ENCODE measurements at places on chromosomes 1 and 21.

- no peak for DNase-seq
Measured at GRCh38 chr1:231177936-231178335, 16.1 kb downstream of the TRIM67 start.

DNA sequence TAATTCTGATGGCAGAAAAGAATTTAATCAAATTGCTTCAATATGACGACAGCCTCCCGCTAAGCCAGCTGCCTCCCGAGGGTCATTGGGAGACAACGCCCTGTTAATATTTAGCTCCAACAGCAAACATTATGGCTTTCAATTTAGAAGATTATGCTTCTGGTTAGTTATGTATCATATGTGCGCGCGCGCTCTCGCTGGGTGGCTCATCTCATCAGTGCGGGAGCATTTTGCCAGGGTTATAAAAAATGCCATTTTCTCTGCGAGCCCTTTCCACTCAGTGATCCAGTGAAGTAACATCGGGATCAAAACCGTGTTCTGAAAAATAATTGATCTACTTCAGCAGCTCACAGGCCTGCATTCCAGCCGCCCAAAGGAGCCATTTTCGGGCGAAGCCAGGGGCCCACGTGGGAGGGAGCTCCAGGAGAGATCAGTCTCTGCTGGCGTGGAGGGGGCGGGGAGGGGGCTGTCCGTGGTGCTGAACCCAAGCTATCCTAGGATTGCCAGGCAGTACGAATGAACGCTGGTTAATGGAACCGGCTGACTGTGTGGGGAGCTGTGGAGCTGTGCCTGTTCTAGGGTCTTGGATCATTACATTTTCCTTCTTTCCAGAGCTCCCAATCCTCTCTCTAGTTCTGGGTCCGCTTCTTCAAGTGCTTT lies 219.1 kb upstream of the ZC3H12A start:
- DNase-seq = no peak

GRCh38 chr1:47809301-47810084 lies 187.7 kb downstream of the TRABD2B start:
- no peak for DNase-seq

DNA sequence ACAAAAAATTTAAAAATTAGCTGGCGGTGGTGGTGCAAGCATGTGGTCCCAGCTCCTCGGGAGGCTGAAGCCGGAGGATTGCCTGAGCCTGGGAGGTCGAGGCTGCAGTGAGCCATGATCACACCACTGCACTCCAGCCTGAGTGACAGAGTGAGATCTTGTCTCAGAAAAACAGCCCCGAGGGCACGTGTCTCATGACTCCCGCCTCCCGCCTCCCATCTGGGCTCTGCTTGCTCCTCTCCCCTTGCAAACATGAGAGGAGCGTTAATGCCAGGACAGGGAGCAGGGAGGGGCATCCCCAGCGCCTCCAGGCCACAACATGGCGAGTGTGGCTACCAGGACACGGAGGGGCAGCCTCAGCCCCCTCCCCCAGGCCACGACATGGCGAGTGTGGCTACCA lies 28.3 kb downstream of the FAAP20 start:
- no peak for DNase-seq

DNA sequence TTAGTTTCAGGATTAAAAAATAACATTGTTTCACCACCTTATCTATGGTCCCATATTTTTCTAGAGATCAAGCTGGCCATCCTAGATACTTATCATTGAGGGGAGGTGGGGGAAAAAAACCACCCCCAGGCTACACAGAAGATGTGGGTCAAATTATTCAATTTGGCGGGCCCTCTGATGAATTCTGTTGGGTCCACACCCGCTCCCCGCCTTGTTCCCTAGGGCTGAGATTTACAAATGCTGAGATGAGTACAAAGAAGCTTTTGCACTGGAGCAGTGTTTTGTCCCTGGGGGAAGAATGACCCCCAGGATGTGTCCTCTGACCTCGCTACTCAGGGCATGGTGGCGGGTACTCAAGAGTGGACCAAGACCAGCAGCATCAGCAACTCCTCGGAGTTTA lies 246.9 kb upstream of the TMEM51 start:
- DNase-seq = no peak

- DNase-seq = no peak
Measured at GRCh38 chr1:151237678-151238466, 16.7 kb upstream of the PSMD4 start.

- DNase-seq = no peak
Measured at GRCh38 chr21:15837645-15838044, 107.9 kb downstream of the USP25 start.

GRCh38 chr1:206012086-206012859 lies 9.1 kb upstream of the RAB7B start:
- DNase-seq = peak; percentile 6

GRCh38 chr1:70910013-70910412 lies 137.6 kb downstream of the PTGER3 start:
- no peak for DNase-seq

DNA sequence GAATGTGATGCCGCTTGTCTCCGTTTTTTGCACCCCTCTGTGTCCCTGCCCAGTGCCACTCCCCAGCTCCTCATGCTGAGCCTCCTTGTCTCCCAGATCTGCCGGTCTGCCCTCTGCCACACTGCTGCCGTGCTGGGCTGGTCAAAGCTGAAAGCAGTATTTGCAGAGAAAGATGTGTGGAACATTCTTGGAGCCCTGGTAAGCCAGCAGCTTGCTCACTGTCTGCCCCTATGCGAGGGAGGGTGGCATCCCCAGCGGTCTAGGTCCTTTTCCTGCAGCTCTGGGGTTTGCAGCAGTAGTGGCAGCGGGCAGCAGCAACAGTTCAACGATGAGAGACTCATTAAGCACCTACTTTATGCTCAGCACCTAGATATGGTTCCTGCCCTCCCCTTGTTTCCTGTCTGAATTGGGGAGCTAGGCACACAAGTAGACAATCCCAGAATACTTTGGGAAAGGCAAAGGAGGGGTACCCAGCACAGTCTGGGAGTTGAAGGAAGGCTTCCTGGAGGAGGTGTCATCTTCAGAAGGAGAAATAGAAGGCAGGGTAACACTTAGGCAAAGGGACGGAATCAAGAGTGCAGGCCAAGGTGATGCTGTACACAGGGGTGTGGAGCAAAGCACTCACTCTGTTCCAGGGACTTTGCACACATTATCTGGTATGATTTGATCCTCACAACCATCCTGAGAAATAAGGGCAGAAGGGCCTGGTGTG lies 63.1 kb downstream of the KIF21B start:
- DNase-seq = no peak

GRCh38 chr1:156608981-156609380 lies 7.7 kb upstream of the GPATCH4 start:
- peak; percentile 52 for DNase-seq

DNA sequence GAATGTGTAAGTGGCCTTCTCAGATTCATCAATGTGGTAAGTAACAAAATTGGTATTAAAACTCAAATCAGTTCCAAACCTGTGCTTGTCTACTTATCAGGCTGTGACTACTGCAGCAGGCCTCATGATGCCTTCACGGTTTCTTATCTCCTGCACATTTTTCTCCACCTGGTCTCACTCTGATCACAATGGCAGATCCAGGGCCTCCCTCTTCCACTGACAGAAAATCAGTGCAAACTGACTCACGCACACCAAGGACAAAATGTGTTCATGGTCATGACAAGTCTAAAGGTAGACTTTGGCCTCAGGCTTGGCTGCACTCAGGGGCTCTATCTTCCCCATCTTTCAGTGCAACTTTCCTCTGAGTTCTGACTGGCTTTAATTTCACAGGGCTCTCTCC lies 56.7 kb upstream of the ATP1A1 start:
- no peak for DNase-seq

DNA sequence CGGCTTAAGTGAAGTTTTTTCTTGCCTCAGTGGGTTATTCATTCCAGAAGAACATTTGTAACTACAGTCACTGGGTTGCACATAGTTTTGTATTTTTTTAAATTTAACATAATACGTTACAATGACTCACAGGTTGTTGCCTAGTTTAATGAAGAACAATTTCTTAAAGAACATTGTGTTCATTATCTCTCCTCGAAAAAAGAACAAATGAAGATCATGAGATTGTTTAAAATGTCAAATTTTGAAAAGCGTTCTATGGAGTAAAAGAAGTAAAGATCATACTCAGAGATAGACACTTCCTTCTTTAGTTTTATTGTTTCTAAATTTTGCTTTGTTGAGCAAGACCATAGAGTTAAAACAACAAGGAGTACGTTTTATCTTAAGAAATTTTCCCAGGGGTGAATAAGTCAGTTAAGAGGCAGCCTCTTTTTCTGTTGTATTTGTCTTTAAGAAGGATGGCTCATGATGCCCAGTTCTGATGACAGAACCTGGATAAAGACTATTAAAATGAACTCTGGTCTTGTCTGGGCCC lies 10.5 kb upstream of the SLAMF1 start:
- DNase-seq = no peak

GRCh38 chr21:42276076-42276475 lies 39.1 kb downstream of the TFF3 start:
- no peak for DNase-seq

- no peak for DNase-seq
Measured at GRCh38 chr1:153396461-153396860, 5.6 kb upstream of the S100A8 start.

GRCh38 chr1:160681891-160682140 lies 29.8 kb downstream of the CD48 start:
- DNase-seq = no peak
